Occipital lobe (tissue), 3 donors: ENCODE measurements at places on chromosomes 4 and X. TPM values are rescaled to one million over a fixed set of nuclear protein-coding genes. Genes with fewer than 3 reads are reported as not detected.

RRH gene
- total RNA-seq = not detected

CXCL3 gene
- 1.2 TPM for total RNA-seq

PSAPL1 gene
- not detected for total RNA-seq

NDNF gene
- total RNA-seq = 4.8 TPM

CPE gene
- 347 TPM for total RNA-seq

UGT2B15 gene
- not detected for total RNA-seq

SLC49A3 gene
- 0.62 TPM for total RNA-seq

CFP gene
- total RNA-seq = 0.62 TPM

TMSB15A gene
- 111 TPM for total RNA-seq

LRRC66 gene
- total RNA-seq = 0.47 TPM

HERC5 gene
- 2.5 TPM for total RNA-seq

TEX13D gene
- not detected for total RNA-seq

YIPF7 gene
- 6.7 TPM for total RNA-seq

ANKRD37 gene
- 25.1 TPM for total RNA-seq

GPAT3 gene
- total RNA-seq = not detected

TRPC5OS gene
- under 0.01 TPM for total RNA-seq

GSX2 gene
- total RNA-seq = 1.1 TPM

PROM1 gene
- 43.5 TPM for total RNA-seq

BGN gene
- 1.9 TPM for total RNA-seq

CFAP99 gene
- total RNA-seq = not detected

ATOH1 gene
- total RNA-seq = not detected

APLN gene
- 2.7 TPM for total RNA-seq

LINC00632 gene
- total RNA-seq = 44.6 TPM

KLKB1 gene
- total RNA-seq = 0.62 TPM

DCAF4L1 gene
- under 0.01 TPM for total RNA-seq

AR gene
- 0.62 TPM for total RNA-seq

SSR4 gene
- total RNA-seq = 78.9 TPM

RBM3 gene
- total RNA-seq = 172 TPM

PNPLA4 gene
- total RNA-seq = 16.1 TPM

S100P gene
- 1.6 TPM for total RNA-seq

USP53 gene
- 16.2 TPM for total RNA-seq

GPRASP2 gene
- total RNA-seq = 70.0 TPM

FGD1 gene
- total RNA-seq = 9.0 TPM

CENPVL1 gene
- 1.7 TPM for total RNA-seq

PTPN13 gene
- 136 TPM for total RNA-seq
